Spleen (tissue), 13 donors: ENCODE measurements at places on chromosomes 7 and 10. TPM values are rescaled to one million over a fixed set of nuclear protein-coding genes. Genes with fewer than 3 reads are reported as not detected.

HOXA3 gene
- total RNA-seq = 6.1 TPM

SUV39H2 gene
- total RNA-seq = 4.1 TPM

DNA sequence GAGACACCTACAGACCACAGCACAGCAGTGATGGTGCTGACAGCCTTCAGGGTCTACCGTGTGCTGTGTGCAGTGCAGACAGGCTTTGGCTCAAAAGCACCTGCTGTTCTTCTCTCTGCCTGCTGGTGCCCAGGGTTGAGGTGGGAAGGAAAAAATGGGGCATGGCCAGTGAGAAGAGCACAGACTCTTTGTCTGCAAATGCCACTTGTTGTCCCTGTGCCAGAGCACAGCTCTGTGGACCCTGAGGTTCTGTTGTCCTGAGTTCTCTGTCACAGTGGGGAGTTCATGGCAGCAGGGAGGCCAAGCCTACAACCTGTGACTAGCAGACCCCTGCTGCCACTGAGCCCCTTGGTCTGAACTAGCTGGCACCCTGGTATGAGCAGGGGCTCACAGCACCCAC is 376.7 kb downstream of the GLRX3 start:
- peaks cover 8% of the 10 kb centered on the region for H3K27me3 ChIP-seq
- H3K27ac ChIP-seq = no peak overlapping the region
- H3K4me1 ChIP-seq = no peaks in the 10 kb centered on the region
- no peak for DNase-seq
- no peaks in the 10 kb centered on the region for H3K36me3 ChIP-seq
- no peak overlapping the region for H3K4me3 ChIP-seq

DUSP5 gene
- 26.8 TPM for total RNA-seq

RBM33 gene
- 109 TPM for total RNA-seq

GRCh38 chr7:77457779-77458178 is 41.6 kb upstream of the GSAP start:
- no peak for DNase-seq
- H3K4me3 ChIP-seq = no peak overlapping the region
- H3K4me1 ChIP-seq = peaks cover 43% of the 10 kb centered on the region
- H3K36me3 ChIP-seq = no peaks in the 10 kb centered on the region
- no peak overlapping the region for H3K27ac ChIP-seq

CALHM3 gene
- total RNA-seq = not detected

ANXA8 gene
- not detected for total RNA-seq

KIAA1549 gene
- 0.67 TPM for total RNA-seq

- H3K4me1 ChIP-seq = peaks cover 42% of the 10 kb centered on the region
- H3K27ac ChIP-seq = no peak overlapping the region
- no peaks in the 10 kb centered on the region for H3K36me3 ChIP-seq
- no peaks in the 10 kb centered on the region for H3K27me3 ChIP-seq
- DNase-seq = no peak
- H3K4me3 ChIP-seq = no peak overlapping the region
These were observed 3.8 kb downstream of the HILPDA start for GRCh38 chr7:128459394-128459878.
